ENCODE measurements at places on chromosomes 2 and 18.

DNA sequence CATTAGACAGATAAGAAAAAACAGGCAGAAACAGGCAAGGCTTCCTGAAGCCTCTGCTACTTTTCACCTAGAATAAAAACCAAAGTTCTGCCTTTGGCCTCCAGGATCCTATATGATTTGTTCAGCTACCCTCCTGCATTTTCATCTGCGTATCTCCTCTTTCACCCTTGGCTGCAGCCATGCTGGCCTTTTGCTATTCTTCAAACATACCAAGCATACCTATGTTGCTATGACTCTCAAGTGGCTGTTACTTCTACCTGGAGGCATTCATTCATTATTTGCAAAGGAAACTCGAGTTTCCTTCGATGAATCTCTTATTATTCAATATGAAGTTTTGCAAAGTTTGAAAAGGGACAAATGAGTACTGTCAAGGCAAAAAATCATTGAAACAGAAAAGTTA, 106.4 kb upstream of the HNMT start:
- no peak for DNase-seq

DNA sequence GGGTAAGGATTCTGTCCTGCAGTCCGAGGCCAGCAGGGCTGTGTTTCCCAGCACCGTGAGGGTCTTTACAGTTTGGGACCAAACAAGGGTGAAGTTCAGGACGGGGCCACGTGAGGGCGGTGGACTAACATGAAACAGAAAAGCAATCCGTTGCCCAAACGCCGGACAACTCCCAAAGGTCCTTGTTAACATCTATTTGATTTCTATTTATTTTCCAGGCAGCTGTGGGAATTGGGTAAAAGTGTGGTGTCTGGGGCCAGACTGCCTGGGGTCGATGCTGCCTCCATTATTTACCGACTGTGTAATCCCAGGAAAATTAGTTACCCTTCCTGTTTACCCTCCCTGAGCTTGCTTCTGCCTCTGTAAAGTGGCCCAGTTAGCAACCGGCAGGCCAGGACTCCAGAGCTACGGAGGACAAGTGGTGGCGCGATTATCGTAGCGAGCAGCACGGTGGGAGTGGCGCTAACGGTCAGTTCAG, 66.3 kb upstream of the TCF7L1 start:
- peak; percentile 85 for DNase-seq

GRCh38 chr2:237662671-237663093, 35.3 kb downstream of the LRRFIP1 start:
- DNase-seq, result peak; percentile 68

DNA sequence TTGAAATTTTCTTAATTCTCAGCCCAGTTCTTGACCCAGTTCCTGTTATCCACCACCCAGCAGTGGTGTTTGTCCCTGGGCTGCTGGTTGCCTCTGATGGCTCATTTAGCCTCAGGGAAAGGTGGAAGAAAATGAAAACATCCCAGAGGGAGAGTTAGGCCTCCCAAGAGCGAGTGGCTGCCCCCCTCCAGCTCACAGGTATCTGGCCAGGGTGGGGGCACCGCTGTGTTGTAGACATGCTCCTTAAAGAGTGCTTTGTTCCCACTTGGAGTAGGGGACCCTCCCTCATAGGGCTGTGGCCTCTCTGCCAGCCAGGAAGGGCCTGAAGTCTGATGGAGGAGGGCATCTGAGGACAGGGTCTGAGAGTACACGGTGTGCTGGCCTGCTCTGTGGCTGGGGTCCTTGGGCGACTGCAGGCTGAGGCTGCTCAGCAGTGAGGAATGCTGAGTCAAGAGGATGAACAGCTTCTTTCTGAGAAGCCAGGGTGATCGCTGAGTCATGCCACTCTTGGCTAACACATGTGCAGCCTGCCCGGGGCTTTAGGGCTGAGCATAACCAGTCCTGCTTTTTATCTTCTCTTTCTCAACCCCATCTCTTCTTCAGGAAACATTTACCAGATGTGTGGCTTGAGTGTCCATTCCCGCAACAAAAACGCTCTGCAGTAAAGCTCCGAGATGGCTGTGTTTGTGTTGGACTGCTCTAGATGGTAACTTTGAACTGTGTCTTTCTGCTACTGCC, 72.3 kb downstream of the IL1R2 start:
- DNase-seq, result no peak

DNA sequence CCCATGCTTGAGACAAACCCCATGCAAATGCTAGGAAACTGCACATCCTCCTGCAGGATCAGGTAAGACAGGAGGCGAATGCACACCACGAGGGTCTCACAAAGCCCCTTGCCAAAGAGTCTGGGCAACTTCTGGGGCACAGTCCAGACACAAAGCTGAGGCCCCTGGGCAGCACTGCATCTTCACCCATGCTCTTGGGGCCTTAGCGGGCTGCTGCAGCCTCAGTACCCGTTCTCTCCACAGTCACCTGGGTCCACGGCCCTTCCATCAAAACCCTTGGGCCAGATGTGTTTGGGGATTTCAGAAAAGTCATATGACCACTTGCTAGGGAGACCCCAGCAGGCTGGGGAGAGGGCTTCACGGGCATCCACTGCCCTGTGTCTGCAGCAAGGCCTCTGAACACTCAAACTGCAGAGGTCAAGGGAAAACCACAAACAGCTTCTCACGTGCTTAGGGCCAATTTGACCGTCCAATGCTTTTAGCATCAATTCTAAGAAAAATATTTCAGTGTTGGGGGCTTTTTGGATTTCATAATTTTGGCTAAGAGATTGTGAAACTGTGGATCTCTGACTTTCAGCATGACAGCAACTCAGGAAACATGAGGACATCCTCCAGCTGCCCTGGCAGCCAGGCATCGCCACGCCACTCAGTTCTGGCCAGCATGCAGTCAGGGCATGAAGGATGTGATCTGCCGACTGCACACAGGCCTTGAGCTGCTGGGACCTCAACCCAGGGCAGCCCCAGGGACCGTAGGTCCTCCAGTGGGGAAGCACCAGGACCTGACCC, 20.0 kb downstream of the PASK start:
- no peak for DNase-seq

DNA sequence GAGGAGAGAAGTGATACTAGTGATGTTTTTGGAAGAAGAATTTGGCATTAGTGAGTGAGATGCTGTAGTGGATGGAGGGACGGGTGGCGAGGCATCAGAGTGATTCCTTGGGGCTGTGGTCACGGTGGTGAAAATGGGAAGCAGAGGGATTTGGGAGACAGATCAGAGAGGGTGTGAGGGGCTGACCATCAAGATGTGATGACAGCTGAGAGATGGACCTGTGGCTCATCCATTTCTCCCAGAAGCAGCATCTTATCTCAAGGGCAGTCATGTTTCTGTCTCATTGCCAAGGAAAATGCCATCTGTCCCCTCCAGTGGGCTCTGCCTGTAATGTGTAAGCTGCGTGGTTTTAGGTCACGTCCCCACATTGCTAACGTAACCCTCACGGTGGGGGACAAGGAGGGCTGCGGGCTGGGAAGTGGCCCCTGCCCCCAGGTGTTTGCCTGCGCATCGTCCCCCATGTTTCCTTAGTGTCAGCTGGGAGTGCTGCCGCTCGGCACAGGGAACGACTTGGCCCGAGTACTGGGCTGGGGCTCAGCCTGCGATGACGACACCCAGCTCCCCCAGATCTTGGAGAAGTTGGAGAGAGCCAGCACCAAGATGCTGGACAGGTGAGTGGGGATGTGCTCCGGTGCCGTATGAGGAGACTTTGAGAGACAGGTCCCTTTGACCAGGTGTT, 91.0 kb downstream of the DGKD start:
- no peak for DNase-seq

- no peak for DNase-seq
Observed at GRCh38 chr2:20061476-20061875, 10.0 kb upstream of the LAPTM4A start.

GRCh38 chr18:13237073-13237472, 18.5 kb downstream of the LDLRAD4 start:
- no peak for DNase-seq

- peak; percentile 13 for DNase-seq
Observed at GRCh38 chr18:47150824-47151366, 595 bp upstream of the HDHD2 start.

- DNase-seq, result no peak
Observed at GRCh38 chr2:205086662-205087061, 541.4 kb downstream of the PARD3B start.

- DNase-seq, result peak; percentile 45
Observed at GRCh38 chr18:76450452-76451395, 44.3 kb downstream of the ZNF516 start.

DNA sequence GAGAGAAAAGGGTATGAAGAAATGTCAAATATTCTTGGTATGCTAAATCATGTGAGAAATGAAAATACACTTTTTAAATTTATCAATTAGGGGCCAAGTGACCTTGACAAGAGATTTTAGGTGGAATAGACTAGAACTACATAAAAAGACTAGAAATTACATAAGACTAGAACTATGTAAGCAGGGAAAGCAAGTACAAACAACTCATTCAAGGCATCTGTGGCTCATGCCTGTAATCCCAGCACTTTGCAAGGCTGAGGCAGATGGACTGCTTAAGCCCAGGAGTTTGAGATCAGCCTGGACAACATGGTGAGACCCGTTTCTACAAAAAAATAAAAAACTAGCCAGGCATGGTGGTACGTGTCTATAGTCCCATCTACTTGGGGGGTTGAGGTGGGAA, 20.3 kb downstream of the SF3B1 start:
- DNase-seq, result no peak
